ENCODE measurements at places on chromosomes 12 and 14. TPM values are rescaled to one million over a fixed set of nuclear protein-coding genes. Genes with fewer than 3 reads are reported as not detected.

The COQ5 gene
- total RNA-seq, result 47.5 TPM

The MYF5 gene
- not detected for total RNA-seq

The TMEM117 gene
- total RNA-seq, result 7.4 TPM

The TROAP gene
- total RNA-seq, result 4.7 TPM

The FGF6 gene
- not detected for total RNA-seq

The GMFB gene
- total RNA-seq, result 87.8 TPM

The CLMN gene
- total RNA-seq, result 0.16 TPM

The GALNT9 gene
- total RNA-seq, result 0.95 TPM

The KLRC1 gene
- not detected for total RNA-seq

The EFCAB11 gene
- total RNA-seq, result 5.9 TPM

The RTL1 gene
- under 0.01 TPM for total RNA-seq

The RILPL2 gene
- 5.8 TPM for total RNA-seq

The IFI27L2 gene
- 419 TPM for total RNA-seq

The PTPRR gene
- not detected for total RNA-seq

The AMHR2 gene
- total RNA-seq, result not detected

The TAS2R13 gene
- 0.69 TPM for total RNA-seq

The MIP gene
- total RNA-seq, result not detected

The TMEM179 gene
- total RNA-seq, result 0.52 TPM

The SLC38A2 gene
- total RNA-seq, result 253 TPM

The ANG gene
- 3.9 TPM for total RNA-seq

The OVCH1 gene
- under 0.01 TPM for total RNA-seq

The GPX2 gene
- not detected for total RNA-seq

The NEUROD4 gene
- not detected for total RNA-seq

The CCDC59 gene
- 58.0 TPM for total RNA-seq

The GARIN6 gene
- not detected for total RNA-seq

The EVL gene
- total RNA-seq, result 21.0 TPM

The ITPR2 gene
- total RNA-seq, result 3.6 TPM

The TMEM121 gene
- 10.1 TPM for total RNA-seq

The CCDC85C gene
- 2.0 TPM for total RNA-seq

The ZNF84 gene
- total RNA-seq, result 20.3 TPM

The VDR gene
- 3.8 TPM for total RNA-seq

The DPF3 gene
- 8.1 TPM for total RNA-seq

The FAM90A1 gene
- total RNA-seq, result not detected

The OTOGL gene
- total RNA-seq, result 0.43 TPM

The ZDHHC22 gene
- total RNA-seq, result not detected

The WSB2 gene
- 65.3 TPM for total RNA-seq

The WNT1 gene
- total RNA-seq, result not detected

The DHRS4L2 gene
- total RNA-seq, result 26.6 TPM

The KLRD1 gene
- total RNA-seq, result 0.09 TPM

The ACOT6 gene
- total RNA-seq, result not detected

The KRT1 gene
- not detected for total RNA-seq

The C12orf54 gene
- total RNA-seq, result not detected

The GDF3 gene
- total RNA-seq, result not detected

Measured in bronchial smooth muscle cell (primary cell).